Activated T-cell treated with anti-CD3 and anti-CD28 coated beads for 4 hours (primary cell): ENCODE measurements at places on chromosomes 7 and 10.

DNA sequence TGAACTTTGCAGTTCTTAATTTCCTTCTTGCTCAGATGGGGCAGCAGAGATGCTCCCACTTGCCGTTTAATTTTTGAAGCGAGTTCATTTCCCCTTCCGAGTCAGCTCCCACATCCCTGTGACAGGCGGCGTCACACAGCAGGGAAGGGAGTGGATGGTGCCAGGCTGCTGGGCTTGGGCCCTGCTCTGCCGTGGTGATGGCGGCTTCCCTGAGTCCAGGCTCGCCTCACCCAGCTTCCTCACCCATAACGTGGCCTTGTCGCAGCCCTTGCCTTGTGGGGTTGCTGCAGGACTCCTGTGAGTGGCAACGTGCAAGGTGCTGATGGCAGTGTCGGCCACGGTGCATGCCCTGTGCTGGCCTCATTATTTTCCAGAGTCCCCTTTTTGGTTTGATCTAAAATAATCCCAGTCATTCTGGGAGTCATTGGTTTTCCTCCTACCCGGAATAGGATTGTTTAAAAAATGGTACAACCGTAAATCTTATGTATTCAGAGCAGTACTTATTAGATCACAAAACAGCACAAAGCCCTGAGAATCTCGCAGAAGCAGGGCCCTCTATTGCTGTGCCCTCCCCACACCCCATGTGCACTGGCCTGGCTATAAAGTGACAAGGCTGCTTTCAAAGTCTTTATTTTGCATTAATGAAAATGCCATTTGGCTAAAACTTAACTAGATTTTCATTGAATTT, 260.1 kb downstream of the WDR37 start:
- DNase-seq = no peak

GRCh38 chr10:12921163-12921562, 80.3 kb downstream of the CCDC3 start:
- no peak for DNase-seq

DNA sequence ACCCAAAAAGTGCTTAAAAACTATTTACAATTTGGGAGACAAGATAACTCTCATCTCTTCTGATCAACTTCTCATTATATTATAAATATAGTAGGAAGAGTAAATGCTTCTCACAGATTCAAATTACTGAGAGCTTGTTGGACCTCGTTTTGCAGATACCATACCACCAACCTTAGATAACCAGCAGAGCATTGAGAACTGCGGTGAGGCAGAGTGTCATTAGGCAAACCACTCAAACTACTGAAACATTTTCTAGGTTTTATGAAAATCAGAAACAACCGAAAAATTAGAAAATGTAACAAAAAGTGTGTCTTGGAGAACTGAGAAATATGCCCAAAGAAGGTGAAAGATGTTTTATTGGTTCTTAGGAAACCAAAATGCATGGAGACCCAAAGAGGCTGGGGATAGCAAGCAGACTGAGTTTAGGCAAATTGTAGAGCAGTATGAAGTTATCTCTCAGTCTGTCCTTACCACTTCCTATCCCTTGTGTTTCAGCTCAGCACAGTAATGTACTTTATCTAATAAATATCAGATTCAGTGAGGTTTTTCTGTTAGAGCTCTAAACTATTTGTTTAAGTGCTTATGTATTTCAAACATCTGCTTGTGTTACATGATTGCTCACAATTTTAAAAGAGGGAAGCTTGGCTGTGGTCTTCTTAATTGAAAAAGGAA, 77.9 kb downstream of the HECTD2 start:
- DNase-seq = no peak

- no peak for DNase-seq
These were observed 65.2 kb downstream of the TLL2 start for GRCh38 chr10:96448558-96448957.

GRCh38 chr7:64035388-64035787, 9.8 kb upstream of the ZNF727 start:
- no peak for DNase-seq

DNA sequence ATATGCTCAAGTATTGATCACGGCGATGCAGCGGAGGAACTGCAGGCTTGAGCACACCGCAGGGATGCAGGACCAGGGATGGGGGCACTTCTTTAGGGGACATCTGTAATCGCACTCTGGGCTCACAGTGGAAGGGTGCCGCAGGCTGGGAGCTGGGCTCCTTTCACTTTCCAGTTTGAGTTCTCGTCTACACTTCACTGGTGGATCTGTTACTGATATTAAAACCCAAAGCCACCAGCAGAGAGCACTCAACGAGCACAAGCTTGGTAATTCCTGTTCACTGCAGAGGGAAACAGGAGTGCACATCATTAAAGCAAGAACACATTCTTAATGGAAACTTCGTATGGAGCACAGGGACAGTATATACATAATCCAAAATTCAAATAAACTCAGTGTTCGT, 91.3 kb downstream of the PARD3 start:
- DNase-seq = no peak

- DNase-seq = no peak
These were observed 46.9 kb downstream of the CUZD1 start for GRCh38 chr10:122798704-122799231.

DNA sequence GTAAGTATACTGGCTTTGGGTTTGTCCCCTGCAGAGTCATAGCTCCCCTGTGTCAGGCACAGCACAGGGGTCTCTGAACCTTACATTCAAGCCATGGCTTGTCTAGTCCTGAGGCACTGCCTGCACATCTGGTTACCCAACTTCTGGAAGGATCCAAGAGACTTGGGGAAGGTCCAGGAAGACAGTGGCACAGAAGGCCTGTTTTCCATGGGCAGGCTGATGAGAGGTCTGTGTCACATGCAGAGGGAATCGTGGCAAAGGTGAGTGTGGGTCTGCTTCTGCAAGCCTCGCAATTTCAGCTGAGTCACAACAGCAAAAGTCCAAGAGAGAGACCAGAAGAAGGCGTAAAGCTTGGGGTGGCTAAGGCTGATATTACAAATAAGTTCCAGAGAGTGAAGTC, 28.4 kb upstream of the BMPR1A start:
- DNase-seq = no peak

DNA sequence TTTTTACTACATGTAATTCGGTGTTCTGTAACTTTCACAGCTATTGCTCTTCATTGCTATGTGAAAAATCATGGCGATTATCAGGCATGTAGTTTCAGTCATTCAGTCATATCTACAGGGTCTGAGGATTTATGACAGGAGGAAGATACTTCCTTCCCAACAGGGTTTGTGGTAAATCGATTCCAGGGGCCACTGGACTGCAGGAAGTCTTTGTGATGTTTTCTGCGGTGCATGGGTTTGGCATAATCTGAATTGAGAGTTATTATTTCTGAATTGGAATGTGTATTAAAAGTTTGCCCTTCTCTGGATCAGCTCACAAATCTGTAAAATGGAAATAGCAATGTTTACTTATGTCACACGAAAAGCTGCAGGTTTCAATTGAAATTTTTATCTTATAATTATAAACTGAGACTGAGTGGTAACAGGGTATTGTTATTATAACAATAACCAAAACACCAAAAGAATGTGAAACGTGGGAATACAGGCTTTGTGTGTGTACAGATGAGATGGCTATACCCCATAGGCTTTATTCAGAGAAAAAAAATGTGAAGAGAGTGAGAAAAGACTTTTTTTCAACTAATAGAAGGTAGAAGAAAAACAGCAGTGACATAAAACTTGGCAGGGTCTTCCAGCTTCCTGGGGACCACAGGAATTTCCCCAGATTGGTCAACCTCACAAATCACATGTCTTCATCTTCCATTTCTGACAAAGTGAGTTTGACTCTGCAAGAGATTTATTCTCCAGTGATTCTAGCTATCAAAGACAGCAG, 307.7 kb upstream of the NFE2L3 start:
- no peak for DNase-seq

DNA sequence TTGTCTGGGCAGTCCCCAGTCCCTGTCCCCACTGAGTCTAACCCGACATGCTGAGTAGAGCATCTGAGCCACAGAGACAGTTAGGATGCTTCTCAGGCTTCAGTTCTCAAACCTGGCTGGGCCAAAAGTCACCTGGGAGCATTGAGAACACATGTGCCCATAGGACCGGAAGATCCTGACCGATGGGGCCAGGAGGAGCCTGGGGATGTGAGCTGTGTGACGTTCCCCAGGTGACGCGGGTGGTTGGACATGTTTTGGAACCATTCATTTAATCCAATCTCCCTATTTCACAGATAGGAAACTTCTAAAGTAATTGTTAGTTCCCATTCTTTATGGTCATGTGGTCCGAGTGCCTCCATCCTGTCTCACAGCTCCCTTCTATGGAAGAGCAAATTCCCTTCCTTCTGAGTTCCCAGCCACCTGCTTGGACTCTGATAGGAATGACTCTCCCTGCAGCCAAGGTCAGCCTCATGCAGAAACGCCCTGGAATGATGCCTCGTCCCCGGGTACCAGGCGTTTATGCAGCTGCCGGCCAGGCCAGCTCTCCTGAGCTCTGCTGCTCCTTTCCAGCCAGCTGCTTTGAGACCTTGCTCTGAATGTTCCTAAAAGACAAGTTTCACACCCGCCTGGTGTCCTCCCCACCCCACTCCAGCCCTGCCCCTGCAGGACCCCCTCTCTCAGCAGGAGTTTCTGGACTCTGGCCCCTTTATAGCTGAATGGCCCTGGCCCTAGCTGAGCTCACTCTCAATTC, 166.5 kb upstream of the RHEB start:
- DNase-seq = no peak

DNA sequence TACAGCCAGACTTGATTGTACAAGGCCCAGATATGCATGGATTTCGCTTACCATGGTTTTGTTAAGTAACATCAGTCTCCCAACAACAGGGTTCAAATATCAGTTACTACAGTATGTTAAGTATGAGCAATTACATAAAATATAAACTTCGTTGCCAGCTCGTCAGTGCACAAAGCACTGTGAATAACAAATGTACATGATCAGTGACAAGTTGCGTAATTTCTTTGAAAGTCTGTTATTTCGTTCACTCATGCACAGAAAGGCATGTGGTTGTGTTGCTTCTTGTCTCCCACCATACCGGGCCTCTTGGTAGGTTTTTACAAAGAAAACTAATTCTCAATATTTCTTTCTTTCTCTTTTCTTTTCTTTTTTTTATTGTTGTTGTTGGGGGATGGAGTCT, 12.5 kb upstream of the ZNF487 start:
- no peak for DNase-seq
